Lower leg skin (tissue), 4 donors: ENCODE measurements at places on chromosomes 11 and 22. TPM values are rescaled to one million over a fixed set of nuclear protein-coding genes. Genes with fewer than 3 reads are reported as not detected.
A peak's percentile ranks its signal among the peaks of the same experiment; 100 is the strongest.

GRCh38 chr22:19195796-19196731 lies 17.5 kb upstream of the SLC25A1 start:
- no peak for DNase-seq

Gene RFPL1
- not detected for total RNA-seq

- DNase-seq = no peak
Measured at GRCh38 chr22:25146307-25146706, 53.4 kb upstream of the CRYBB3 start.

Gene KRTAP5-7
- total RNA-seq = 5.4 TPM

Gene CFL1
- 706 TPM for total RNA-seq

GRCh38 chr11:109051200-109051599 lies 370.8 kb upstream of the C11orf87 start:
- no peak for DNase-seq

Gene TREH
- not detected for total RNA-seq

Gene RIMBP3B
- not detected for total RNA-seq

- no peak for DNase-seq
Measured at GRCh38 chr11:30446520-30446919, 123.6 kb downstream of the ARL14EP start.

Gene CEND1
- total RNA-seq = not detected

- DNase-seq = no peak
Measured at GRCh38 chr22:29275167-29275566, 7.1 kb downstream of the EWSR1 start.

GRCh38 chr22:33038836-33039235 lies 19.3 kb downstream of the SYN3 start:
- DNase-seq = peak; percentile 60

Gene SCN3B
- 0.51 TPM for total RNA-seq

GRCh38 chr22:30969532-30970355 lies 679 bp downstream of the TUG1 start:
- DNase-seq = peak; percentile 90

GRCh38 chr11:8787372-8787771 lies 104.8 kb downstream of the RPL27A start:
- DNase-seq = no peak

GRCh38 chr11:66956689-66957290 lies 1.4 kb downstream of the PC start:
- DNase-seq = no peak

DNA sequence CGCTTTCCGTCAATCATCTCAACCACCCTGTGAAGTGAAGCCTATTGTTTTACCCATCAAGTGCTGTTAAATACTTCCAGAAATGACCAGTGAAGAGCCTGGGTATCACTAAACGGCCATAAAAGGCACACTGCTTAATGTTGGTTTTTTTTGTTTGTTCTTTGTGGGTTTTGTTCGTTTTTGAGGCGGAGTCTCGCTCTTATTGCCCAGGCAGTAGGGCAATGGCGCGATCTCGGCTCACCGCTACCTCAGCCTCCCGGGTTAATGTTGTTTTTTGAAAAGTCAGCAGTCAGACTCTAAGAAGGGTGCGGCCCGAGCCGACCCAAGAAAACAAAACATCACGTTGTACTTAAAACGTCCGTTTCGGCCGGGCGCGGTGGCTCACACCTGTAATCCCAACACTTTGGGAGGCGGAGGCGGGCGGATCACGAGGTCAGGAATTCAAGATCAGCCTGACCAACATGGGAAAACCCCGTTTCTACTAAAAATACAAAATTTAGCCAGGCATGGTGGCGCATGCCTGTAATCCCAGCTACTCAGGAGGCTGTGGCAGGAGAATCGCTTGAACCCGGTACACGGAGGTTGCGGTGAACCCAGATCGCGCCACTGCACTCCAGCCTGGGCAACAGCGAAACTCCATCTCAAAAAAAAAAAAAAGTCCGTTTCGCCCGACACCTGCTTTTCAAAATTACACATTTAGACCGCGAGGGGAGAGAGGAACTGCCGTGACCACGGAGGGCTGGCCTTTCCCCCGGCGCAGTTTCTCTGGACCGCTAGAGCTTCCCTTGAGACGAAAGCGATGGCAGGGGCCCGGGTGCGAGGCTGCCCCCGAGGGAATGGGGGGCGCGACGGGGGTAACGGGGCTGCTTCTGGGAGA lies 714 bp downstream of the CD59 start:
- peak; percentile 90 for DNase-seq

GRCh38 chr11:33761471-33761870 lies 12.8 kb downstream of the FBXO3 start:
- no peak for DNase-seq

GRCh38 chr11:14075118-14076078 lies 112.9 kb downstream of the SPON1 start:
- DNase-seq = no peak

GRCh38 chr11:102279641-102280170 lies 37.6 kb upstream of the BIRC3 start:
- no peak for DNase-seq

DNA sequence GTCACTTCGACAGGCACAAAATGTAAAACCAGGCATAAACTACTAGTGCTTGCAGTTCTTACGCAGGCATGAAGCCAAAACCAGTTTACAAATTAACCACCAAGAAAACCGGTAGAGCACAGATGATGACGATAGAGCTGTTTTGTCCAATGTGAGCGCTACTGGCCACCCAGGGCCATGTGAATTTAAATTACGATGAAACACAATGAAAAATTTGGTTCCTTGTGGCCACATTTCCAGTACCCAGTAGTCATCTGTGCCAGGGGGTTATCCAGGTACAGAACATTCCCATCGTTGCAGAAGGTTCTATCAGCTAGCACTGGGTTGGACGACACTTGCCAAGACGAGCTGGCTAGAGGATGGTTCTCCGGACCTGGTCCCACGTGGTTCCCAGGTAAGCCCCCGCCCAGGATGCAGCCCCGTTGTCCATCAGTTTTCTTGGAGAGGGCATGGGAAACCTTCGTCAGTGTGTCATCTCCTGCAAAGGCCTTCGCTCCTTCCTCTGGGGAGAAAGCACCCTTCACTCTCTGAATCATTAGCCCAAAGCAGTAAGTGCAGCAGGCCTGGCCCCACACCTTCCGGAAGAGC lies 1.1 kb upstream of the CD81 start:
- peak; percentile 18 for DNase-seq

Gene RAG2
- not detected for total RNA-seq

- DNase-seq = no peak
Measured at GRCh38 chr11:35308157-35308556, 111.2 kb downstream of the SLC1A2 start.

- DNase-seq = no peak
Measured at GRCh38 chr11:132942611-132943356, 589.5 kb downstream of the OPCML start.

GRCh38 chr22:38221908-38222796 lies 20.4 kb downstream of the MAFF start:
- DNase-seq = no peak

Gene RFPL2
- not detected for total RNA-seq

- DNase-seq = no peak
Measured at GRCh38 chr11:45382133-45382878, 96.2 kb upstream of the SYT13 start.

- no peak for DNase-seq
Measured at GRCh38 chr22:47795477-47796127, 1033.2 kb downstream of the TBC1D22A start.

Gene CRYAB
- total RNA-seq = 130 TPM

GRCh38 chr22:49204599-49205482 lies 622.8 kb downstream of the BRD1 start:
- peak; percentile 80 for DNase-seq

Gene ANO3
- 0.12 TPM for total RNA-seq

DNA sequence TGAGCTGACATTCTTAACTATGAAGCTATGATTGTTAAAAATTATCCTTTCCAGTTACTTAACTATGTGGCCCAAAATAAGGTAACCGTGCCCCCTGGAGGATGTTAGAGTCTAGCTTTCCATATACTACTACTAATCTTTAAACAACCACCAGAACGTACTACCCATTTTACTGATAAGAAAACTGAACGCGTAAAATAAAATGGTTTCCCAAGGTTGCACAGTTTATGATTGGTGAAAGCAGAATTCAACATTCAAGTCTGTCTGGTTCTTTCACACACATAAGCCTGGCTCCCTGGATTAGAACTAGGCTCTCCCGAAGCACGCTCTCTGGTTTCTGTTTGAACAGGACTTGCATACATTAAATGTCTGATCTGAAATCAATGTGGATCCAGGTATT lies 437.8 kb upstream of the CCDC90B start:
- peak; percentile 25 for DNase-seq

Gene MUC2
- total RNA-seq = not detected

DNA sequence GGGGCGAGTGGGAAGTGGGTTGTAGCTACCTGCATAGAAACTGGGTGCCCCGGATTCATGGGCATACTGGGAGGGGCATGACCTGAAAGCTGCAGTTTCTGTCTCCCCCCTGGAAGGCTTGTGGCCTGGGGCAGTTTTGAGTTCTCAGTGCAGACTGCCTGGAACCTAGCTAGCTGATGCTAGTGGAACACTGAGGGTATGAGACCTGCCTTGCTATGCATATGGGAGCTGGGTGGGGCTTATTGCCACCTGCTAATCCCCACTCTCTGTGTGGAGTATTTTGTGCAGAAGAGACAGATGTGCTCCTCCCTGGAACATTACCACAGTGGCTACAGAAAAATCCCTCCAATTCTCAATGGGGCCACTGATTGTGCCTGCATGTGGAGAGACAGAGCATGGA lies 11.7 kb upstream of the OR56B4 start:
- DNase-seq = no peak

GRCh38 chr11:43557553-43558110 lies 122.9 kb upstream of the HSD17B12 start:
- DNase-seq = no peak

- DNase-seq = no peak
Measured at GRCh38 chr11:17298302-17298701, 21.8 kb downstream of the NUCB2 start.

DNA sequence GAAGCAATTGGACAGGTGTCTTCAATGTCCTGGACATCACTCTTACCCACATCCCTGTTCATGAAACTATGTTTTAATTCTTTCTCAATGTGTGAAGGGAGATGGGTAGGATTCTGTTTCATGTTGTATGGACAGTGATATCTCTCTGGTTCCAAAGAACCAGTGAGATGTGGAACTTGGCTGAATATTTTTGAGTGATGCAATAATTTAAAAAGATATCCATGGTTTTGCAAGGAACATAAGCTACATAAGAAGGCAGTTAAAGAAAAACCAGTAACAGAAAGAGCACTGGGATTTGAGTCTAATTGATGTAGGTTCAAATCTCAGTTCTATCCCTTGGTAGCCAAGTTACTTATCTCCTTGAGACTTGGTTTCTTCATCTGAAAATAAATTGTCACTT lies 7.7 kb upstream of the ELF5 start:
- DNase-seq = no peak

DNA sequence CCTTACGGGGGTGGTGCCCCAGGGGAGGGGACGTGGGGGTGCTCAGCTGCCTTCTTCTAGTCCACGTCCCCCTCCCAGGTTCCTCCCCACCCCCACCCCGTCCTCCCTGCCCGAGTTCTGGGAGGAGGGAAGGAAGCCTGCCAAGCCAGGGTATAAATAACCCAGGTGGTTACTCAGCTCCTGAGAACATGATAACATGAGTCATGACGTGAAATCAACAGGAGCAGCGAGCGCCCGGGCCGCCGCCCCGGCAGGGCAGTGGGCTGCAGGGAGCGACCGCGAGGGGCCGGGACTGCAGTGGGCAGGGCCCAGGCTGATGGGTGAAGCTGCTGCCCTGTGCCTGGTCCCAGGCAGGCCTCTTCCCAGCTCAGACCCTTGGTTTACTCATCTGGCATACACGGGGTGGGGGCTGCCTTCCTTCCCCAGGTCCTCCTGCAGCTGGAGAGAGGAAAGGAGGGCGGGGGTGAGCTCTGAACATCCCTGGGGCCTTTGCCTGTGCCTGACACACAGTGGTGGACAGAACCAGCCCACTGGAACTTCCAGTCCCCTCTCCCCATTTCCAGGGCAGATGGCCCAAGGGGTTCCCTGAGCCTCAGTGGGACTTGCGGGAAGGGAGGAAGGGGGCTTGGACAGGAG lies 8.8 kb upstream of the PDGFB start:
- DNase-seq = no peak

DNA sequence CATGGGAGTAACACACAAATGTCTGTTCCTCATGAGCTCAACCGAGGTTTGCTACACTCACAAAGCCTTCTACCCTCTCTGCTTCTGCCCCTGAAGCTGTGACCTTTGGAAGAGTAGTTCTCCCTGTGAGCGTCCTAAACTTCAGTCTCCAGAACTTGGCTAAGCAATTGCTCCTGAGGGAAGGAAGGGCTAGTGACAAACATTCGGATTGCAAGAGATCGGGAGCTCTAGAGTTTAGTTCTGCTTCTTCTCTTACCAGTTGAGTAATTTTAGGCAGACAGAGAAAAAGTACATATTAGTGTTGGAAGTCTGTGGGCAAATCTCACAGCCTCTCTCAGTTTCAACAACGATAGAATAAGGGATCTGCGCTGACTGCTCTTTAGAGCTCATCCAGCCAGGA lies 27.3 kb upstream of the ELF5 start:
- no peak for DNase-seq

Gene RRM1
- total RNA-seq = 69.8 TPM

GRCh38 chr11:130535520-130535919 lies 87.1 kb downstream of the ADAMTS15 start:
- DNase-seq = no peak

DNA sequence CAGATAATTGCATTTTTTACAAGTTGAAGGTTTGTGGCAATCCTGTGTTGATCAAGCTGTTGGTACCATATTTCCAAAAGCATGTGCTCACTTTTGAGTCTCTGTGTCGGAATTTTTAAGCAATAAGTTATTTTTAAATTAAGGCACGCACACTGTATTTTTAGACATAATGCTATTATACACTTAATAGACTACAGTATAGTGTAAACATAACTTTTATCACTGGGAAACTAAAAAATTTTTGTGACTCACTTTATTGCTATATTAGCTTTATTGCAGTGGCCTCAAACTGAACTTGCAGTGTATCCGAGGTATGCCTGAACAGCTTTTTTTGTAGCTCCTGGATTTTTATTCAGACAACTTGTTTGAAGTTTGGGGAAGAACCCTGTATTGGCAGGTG lies 31.3 kb upstream of the RRM1 start:
- DNase-seq = no peak

Gene SHISAL1
- 0.08 TPM for total RNA-seq

DNA sequence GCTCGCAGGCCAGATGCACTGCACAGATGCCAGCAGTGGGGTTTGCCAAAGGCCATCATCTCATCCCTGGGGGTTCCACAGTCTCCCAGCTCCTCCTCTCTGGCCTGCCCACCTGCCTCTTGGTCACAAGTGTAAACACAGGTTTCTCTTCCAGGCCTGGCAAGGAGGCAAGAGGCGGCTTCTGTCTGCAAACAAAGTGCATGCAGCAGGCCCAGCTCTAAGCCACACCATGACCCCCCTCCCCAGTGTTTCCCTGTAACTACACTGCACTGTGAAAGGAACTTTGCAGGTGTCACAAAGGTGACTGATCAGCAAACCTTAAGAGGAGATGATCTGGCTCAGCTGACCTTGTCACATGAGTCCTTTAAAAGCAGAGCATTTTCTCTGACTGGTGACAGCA lies 26.2 kb upstream of the SHISAL1 start:
- DNase-seq = no peak
